Activated CD4-positive, CD25-positive, alpha-beta regulatory T cell treated with anti-CD3 and anti-CD28 coated beads, Interleukin-2, amount 50 U/mL, for 24 hours (primary cell): ENCODE measurements at places on chromosomes 5 and 9.

DNA sequence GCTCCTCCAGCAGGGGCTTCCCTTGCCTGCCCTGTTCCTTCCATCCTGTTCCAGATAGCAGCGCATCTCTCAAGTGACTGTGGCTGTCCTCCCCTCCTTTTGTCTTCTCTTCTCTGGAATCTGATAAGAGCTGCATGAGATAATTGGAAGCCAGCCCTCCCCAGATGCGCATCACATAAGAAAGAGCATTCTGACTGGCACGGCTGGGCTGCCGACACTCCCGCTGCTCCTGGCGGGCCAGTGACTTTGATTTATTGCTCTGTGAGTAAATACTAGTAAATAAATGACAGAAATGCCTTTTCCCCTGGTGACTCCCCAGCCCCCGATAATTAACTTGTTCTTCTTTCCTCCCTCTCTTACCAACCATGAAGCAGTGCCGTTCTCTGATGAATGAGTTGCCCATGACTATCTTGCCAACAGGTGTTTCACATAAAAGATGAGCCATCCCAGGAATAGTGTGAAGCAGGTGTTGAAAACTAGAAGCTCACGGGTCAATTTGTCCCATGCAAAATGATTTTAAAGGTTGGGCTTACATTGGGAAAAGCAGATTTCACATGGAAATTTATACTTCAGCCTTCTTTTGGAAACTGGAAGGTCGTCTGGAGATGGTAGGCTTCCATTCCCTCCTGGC is 212.3 kb downstream of the ERCC6L2 start:
- ATAC-seq: no peak

DNA sequence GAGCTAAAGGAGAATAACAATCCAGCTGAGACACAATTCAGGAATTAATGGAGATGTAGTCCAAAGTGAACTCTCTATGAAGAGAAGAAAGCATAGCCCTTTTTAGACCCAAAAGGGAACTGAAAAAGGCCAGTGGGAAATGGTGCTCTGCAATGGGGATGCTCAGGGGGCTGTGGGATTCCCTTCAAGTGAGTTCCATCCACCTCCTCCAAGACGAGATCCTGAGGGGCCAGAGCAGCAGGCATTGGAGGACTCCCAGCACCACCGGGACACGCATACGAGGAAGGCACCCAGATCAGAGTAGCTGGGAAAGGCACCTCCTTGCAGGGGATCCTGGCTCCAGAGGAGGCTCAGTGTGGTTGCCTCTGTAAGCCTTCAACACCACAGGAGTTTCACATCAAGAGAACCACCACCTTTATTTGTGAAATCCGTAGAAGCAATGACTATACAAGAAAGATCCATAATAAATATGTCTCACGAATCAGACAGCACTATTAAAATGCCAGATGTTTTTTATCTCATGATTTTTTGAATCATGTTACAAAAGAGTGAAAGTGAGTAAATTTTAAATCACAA is 288.2 kb downstream of the MED10 start:
- ATAC-seq: no peak

DNA sequence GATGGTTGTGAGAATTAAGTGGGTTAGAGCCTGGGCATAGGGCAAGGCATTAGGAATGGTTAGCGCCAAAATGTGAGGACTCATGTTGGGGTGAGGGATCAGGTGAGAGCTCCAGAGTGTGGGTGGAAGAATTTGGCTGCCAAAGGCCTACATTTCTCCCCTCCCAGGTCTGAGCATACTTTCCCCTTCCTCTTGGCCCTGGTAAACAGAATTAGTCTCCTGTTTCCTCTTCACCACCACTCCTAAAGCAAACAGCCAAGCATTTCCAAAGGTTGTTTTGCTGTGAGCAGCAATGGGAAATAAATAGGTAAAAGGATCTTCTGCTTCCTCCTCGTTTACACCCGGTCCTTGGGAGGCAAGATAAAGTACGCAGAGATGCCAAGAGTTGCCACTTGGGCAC is 132.5 kb downstream of the ZSWIM6 start:
- no peak for ATAC-seq

DNA sequence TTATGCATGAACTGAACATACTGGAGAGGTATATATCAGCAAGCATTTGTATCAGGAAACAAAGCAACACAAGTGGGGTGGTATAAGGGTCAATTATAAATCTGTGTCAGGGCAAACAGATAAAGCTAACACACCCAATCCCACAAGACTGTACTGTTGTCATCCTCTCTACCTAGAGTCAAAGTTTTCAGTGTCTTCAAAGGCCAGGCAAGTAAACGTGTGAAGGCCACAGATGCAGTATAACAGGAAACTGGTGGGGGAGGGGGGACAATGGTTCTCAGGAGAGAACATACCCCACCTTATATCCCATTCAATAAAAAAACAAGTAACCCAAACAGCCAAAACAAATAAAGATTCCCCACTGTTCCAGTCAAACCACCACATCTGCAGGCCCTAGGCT is 22.1 kb downstream of the ELP1 start:
- ATAC-seq: no peak

GRCh38 chr9:95095641-95096355 is 221.7 kb downstream of the FANCC start:
- ATAC-seq: no peak

GRCh38 chr5:58446024-58446423 is 13.9 kb downstream of the PLK2 start:
- no peak for ATAC-seq

DNA sequence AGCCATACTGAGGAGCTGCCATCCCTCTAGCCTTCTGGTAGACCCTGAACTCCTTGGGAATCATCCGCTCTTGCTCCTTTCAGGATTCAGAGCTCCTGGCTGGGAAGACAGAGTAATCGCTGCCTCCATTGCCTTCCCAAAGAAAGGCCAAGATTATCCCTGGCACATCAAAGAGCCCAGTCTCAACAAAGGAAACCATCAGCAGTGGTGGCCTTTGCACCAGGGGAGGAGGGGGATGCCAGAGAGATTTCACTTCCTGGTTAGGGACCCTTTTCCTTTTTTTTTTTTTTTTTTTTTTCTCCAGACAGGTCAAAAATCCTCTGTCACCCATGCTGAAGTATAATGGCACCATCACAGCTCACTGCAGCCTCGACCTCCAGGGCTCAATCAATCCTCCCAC is 16.0 kb upstream of the ERGIC1 start:
- no peak for ATAC-seq

GRCh38 chr5:7955476-7955875 is 86.5 kb downstream of the MTRR start:
- no peak for ATAC-seq

DNA sequence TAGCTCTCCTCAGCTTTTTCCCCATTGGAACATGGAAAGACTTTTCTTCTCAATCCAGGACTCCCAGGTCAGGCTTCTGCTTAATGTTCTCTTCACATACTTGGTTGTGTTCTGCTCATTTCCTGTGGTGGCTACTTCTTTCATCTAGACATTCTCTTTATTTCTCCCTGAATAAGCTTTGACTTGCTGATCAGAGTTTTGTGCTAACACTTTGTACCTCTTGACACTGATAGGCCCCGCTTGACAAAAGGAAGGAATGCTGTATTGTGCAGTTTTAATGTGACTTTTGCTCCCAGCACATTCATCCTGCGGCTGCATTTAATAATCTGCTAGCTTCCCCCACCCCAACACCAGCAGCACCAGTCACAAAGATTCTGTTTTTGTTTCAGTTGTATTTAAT is 90.9 kb upstream of the MINAR2 start:
- no peak for ATAC-seq

GRCh38 chr5:127010362-127010761 is 20.0 kb downstream of the MARCHF3 start:
- ATAC-seq: no peak

GRCh38 chr5:127585661-127586060 is 63.2 kb upstream of the CTXN3 start:
- no peak for ATAC-seq

GRCh38 chr5:40334242-40334635 is 345.5 kb upstream of the PTGER4 start:
- ATAC-seq: no peak
